Memory B cell (primary cell): ENCODE measurements at places on chromosomes 13 and 19.
A peak's percentile ranks its signal among the peaks of the same experiment; 100 is the strongest.

DNA sequence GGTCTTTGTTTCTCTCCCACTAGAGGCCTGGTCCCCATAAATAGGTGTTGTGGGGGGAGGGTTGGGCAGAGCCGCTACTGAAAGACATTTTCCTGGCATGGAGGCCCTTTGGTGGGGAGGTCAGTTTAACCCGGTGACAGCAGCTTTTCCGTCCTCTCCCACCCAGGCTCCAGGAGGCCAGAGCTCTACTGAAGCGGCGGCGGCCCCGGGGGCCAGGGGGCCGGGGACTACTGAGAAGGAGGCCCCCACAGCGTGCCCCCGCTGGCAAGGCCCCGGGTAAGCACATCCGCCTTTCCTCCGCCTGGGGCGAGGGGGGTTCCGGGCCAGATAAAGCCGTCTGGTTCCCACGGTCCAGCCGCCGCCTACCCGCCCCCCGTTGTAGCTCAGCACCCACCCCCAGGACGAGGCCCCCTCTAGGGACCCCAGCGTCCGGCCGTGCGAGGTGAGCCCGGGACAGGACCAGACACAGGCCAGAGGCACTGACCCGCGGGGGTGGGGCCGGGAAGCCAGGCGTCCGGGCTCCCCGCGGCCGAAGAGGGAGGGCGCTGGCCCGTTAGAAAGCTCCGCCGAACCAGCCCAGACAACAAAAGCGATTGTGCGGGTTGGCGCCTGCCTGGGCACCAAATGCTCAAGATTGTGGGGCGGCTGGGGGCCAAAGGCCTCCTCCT, 1.1 kb upstream of the LTBP4 start:
- DNase-seq, result no peak

GRCh38 chr13:39310961-39311360, 272.7 kb downstream of the NHLRC3 start:
- DNase-seq, result no peak

GRCh38 chr13:20714161-20714560, 10.7 kb downstream of the IL17D start:
- no peak for DNase-seq

GRCh38 chr19:14889994-14890642, 4.2 kb upstream of the OR7A17 start:
- DNase-seq, result no peak

DNA sequence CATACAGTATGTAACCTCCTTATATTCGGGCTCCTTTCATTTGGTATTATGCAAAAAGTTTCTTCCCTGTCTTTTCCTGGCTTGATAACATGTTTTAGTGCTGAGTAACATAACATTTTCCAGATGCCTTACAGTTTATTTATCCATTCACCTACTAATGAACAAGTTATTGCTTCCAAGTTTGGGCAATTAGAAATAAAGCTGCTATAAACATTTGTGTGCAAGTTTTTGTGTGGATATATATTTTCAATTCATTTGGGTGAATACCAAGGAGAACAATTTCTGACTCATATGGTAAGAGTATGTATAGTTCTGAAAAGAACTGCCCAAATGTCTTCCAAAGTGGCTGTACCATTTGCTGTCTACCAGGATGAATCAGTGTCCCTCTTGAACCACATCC, 360.9 kb downstream of the PCDH17 start:
- DNase-seq, result no peak

DNA sequence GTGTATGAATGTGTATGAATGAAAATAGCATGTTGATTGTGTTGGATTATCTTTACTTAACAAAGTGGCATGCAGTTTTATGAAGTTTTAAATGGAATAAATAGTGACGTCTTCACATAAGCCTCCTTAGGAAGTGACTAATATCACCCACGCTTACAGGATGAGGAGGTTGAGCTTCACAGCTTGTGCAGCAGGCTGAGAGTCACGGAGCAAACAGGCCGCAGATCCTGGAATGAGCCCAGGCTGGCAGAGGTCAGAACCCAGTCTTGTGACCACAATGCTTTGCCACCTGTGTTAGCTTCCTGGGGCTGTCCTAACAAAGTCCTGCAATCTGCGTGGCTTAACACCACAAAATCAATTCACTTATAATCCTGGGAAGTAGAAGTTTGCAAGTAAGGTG, 20.8 kb downstream of the LAIR2 start:
- no peak for DNase-seq

DNA sequence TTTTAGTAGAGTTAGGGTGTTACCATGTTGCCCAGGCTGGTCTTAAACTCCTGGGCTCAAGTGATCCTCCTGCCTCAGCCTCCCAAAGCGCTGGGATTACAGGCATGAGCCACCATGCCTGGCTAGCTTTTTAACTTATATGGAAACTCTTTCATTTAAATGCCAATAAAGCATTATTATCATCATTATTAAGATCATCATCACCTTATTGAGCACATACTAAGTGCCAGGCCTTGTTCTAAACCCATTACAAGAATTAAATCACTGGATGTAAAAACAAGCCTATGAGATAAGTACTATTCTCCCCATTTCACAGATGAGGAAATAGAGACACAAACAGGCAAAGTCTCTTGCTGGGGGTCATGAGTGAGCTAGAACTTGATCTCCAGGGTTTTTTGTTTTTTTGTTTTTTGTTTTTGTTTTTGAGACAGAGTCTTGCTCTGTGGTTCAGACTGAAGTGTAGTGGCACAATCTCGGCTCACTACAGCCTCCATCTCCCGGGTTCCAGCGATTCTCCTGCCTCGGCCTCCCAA, 1.3 kb downstream of the GMFG start:
- no peak for DNase-seq

DNA sequence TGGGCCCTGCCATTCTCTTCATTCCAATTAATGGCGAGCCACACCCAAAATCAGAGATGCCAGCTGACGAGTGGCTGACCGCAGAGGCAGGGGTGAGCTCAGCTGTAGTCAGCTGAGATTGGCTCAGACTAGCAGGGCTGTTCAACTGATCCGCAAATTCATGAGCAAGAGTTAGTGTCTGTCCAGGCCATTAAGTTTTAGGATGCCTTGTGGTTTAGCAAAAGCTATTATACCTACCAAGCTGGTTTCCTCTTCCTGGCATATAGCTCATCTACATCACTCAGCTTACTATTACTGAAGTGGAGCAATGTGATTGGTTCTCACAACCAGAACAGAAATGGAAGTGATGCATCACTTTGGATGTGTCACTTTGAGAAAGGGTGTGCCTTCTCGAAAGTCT, 148.7 kb downstream of the NALCN start:
- DNase-seq, result no peak

DNA sequence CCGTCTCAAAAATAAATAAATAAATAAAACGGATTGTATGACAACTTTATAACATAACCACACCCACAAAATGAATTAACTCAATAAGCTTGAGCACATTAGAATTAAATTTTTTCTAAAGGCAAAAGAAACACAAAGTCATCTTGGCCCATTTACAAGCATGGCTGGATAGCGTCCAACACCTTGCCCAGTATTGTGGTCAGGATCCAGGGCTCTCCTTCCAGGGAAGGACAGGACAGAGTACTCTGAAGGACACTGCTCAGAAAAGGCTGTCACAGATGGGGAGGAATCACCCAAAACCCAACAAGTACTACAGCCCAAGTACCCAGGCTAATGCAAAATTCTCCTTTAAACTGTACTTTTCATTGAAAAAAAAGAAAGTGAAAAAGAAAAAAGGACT, 27.1 kb downstream of the SUGP2 start:
- no peak for DNase-seq

GRCh38 chr19:16262618-16263017, 62.0 kb upstream of the KLF2 start:
- DNase-seq, result peak; percentile 15

DNA sequence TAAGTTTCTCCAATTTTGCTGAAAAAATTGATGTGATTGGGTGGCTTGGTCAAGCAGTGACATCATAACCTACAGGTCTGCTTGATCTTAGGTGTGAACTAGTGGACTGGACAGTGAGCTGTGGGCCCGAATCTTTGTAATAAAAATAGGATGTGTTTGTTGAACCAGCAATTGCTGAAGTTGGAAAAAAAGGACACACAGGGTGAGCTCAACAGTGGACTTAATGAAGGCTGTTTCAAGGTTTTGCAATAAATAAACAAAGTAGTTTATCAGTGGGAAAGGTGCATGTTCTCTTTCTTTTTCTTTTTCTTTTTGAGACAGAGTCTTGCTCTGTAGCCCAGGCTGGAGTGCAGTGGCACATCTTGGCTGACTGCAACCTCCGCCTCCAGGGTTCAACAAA, 30.3 kb upstream of the ZNF726 start:
- no peak for DNase-seq

- no peak for DNase-seq
These were observed 405.8 kb downstream of the SPRY2 start for GRCh38 chr13:79935121-79935520.

DNA sequence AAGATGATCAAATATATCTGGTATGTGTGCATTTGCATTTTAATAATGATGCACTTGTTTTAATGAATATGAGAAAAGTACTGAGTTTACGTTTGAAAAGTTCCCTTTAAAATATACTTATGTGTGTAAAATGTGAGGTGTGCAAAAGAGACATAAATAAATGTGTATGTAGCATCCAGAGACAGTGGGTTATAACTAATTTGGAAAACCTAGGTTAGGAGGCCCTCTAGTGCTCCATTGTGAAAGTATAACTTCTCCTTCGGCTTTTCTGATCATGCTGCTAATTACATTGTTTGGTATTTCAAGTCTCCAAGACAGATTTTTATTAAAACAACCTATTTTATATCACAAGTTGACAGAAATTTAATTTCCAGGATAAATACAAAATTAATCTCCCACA, 30.1 kb downstream of the SCEL start:
- DNase-seq, result peak; percentile 9

- DNase-seq, result no peak
These were observed 82.2 kb downstream of the EDNRB start for GRCh38 chr13:77836423-77836822.
